MCF 10A (cell line): ENCODE measurements at places on chromosomes 2 and 18. TPM values are rescaled to one million over a fixed set of nuclear protein-coding genes. Genes with fewer than 3 reads are reported as not detected.

GRCh38 chr2:78408795-78409118 is 616.7 kb upstream of the REG3G start:
- peak; percentile 1 for DNase-seq

DNA sequence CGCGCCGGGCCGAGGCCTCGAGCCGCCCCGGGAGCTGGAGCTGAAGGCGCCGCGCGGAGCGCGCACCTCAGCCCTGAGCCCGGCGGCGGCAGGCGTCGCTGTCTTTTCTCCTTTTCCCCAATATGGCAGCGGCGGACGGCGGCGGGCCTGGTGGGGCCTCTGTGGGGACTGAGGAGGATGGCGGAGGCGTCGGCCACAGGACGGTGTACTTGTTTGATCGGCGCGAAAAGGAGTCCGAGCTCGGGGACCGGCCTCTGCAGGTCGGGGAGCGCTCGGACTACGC is 369 bp downstream of the SMCHD1 start:
- no peak for DNase-seq

DNA sequence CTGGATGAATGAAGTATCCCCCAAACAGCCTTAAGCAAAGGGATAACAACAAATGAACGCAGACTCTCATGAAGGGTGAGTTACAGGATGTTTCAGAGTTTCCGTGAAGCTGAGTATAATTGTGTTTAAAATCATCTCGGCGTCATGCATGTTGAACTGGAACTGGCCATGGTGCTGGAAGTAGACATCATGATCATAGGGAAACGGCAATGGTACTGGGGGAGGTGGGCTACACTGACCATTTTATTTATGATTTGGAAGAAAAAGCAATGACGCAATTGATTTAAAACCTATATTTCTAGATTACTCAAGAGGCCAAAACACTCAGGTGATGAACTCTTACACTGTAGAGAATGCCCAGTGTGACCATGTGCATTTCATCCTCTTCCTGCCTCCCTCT is 387.9 kb upstream of the MYT1L start:
- no peak for DNase-seq

GRCh38 chr2:104337869-104338268 is 516.0 kb upstream of the POU3F3 start:
- DNase-seq = no peak

GRCh38 chr2:126781206-126781605 is 117.5 kb upstream of the TEX51 start:
- DNase-seq = no peak

GRCh38 chr2:157107877-157108276 is 149.6 kb upstream of the GALNT5 start:
- peak; percentile 88 for DNase-seq

The HOXD1 gene
- not detected in 2 replicates for total RNA-seq

The CCBE1 gene
- 23.8 and 28.9 TPM in 2 replicates for total RNA-seq

The SH3RF3 gene
- total RNA-seq = 21.0 and 21.7 TPM in 2 replicates

The UGT1A5 gene
- total RNA-seq = not detected in 2 replicates

The KLHL29 gene
- total RNA-seq = 36.3 and 43.1 TPM in 2 replicates

GRCh38 chr2:233331536-233331935 is 22.8 kb upstream of the DGKD start:
- no peak for DNase-seq

The IL1B gene
- total RNA-seq = 5.4 and 5.5 TPM in 2 replicates

The KLHL30 gene
- 0.27 and 0.35 TPM in 2 replicates for total RNA-seq

DNA sequence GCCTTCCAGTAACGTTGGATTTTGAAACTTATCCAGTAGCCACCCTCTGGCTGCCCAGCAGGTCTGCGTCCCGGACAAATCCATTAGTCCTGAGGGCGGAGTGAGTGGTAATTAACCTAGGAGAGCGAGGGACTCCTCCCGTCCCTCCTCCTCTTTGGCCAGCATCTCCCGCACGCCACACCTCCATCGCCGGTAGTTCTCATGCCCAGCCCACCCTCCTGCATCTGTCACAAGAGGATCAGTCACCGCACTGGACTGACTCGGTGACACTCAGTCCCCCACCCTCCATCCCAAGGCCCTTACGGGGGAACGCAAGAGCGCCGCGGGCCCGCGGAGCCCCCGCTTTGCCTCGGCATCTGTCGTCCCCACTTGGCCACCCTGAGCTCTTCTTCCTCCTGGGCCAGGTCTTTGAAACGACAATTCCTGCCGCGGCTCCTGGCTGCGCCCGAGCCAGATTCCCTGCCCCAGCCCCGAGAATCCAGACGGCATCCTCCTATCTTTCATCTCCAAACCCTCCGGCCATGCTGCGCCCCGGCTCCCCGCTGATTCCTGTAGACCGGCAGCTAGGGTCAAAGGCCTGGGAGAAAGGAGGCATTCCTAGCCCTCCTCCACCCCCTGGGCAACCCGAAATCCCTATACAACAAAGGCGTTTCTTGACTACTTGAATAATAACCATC is 77.5 kb downstream of the EIF2AK3 start:
- no peak for DNase-seq

The PRSS56 gene
- not detected in 2 replicates for total RNA-seq

The MRO gene
- total RNA-seq = not detected in 2 replicates

DNA sequence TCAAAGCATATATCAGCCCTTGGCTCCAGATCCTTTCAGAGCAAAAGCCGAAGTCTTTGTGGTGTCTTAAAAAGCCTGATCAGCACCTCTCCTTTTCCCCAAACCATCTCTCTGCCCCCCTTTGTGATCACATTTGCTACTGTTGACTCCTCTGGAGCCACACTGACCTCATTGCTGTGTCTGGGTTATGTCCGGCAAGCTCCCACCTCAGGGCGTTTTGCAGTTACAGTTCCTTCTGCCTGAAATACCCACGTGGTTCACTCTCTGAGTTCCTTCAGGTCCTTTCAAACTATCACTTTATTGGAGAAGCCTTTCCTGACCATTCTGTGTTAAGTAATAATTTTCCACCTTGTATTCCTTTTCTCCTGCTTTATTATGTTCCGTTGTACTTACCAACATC is 11.8 kb downstream of the C2orf69 start:
- DNase-seq = no peak
